ENCODE measurements at places on chromosomes 5 and 9.
A peak's percentile ranks its signal among the peaks of the same experiment; 100 is the strongest.

- H3K4me3 ChIP-seq = no peak overlapping the region
- H3K4me1 ChIP-seq = no peaks in the 10 kb centered on the region
- H3K36me3 ChIP-seq = no peaks in the 10 kb centered on the region
Measured at GRCh38 chr5:146883511-146883910, 5.0 kb upstream of the PPP2R2B start.

DNA sequence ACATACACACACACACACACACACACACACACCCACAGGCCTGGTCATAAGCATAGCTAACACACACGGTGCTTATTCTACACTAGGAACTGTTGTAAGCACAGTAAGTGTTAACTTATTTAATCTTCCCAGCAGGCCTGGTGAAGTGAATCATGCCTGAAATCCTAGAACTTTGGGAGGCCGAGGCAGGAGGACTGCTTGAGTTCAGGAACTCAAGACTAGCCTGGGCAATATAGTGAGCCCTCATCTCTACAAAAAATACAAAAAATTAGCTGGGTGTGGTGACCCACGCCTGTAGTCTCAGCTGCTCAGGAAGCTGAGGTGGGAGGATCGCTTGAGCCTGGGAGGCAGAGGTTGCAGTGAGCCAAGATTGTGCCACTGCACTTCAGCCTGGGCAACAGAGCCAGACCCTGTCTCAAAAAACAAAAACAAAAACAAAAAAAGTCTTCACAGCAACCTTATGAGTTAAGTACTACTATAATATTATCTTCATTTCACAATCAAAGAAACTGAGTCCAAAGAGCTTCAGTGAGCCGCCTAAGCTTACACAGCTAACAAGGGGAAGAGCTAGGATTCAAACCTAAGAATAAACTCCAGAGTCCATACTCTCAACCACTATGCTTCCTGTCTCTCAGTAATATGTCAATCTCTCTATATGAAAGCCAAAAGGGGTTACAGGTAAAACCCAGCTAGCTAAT lies 2.3 kb downstream of the MEGF9 start:
- H3K27me3 ChIP-seq = no peaks in the 10 kb centered on the region
- peak overlapping the region; percentile 85 for H3K4me3 ChIP-seq
- no peaks in the 10 kb centered on the region for H3K36me3 ChIP-seq
- no peak for DNase-seq

DNA sequence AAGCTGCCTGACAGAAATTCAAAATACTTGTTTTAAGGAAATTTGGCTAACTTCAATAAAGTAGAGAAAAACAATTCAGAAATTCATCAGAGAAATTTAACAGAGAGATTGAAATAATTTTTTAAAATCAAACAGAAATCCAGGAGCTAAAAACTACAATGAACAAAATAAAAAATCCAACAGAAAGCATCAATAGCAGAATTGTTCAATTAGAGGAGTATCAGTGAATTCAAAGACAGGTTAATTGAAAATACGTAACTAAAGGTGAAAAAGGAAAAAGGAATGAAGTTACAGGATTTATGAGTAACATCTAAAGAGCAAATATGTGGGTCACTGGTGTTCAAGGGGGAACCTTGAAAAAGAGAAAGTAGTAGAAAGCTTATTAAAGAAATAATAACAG lies 36.8 kb downstream of the FANCC start:
- no peak overlapping the region for H3K4me3 ChIP-seq
- H3K4me1 ChIP-seq = no peaks in the 10 kb centered on the region
- no peak for DNase-seq
- no peaks in the 10 kb centered on the region for H3K36me3 ChIP-seq

GRCh38 chr9:135126451-135127187 lies 39.2 kb downstream of the OLFM1 start:
- H3K4me3 ChIP-seq = no peak overlapping the region
- no peaks in the 10 kb centered on the region for H3K36me3 ChIP-seq
- no peak overlapping the region for H3K27ac ChIP-seq
- no peak for DNase-seq

GRCh38 chr9:4690144-4690543 lies 10.8 kb downstream of the CDC37L1 start:
- peak overlapping the region; percentile 31 for H3K4me3 ChIP-seq
- no peaks in the 10 kb centered on the region for H3K27me3 ChIP-seq
- peaks cover 41% of the 10 kb centered on the region for H3K4me1 ChIP-seq
- peak overlapping the region; percentile 20 for H3K27ac ChIP-seq

- no peak overlapping the region for H3K4me3 ChIP-seq
- DNase-seq = no peak
- H3K4me1 ChIP-seq = no peaks in the 10 kb centered on the region
- no peaks in the 10 kb centered on the region for H3K27me3 ChIP-seq
- H3K36me3 ChIP-seq = no peaks in the 10 kb centered on the region
Measured at GRCh38 chr5:142500227-142500905, 175.5 kb upstream of the SPRY4 start.

DNA sequence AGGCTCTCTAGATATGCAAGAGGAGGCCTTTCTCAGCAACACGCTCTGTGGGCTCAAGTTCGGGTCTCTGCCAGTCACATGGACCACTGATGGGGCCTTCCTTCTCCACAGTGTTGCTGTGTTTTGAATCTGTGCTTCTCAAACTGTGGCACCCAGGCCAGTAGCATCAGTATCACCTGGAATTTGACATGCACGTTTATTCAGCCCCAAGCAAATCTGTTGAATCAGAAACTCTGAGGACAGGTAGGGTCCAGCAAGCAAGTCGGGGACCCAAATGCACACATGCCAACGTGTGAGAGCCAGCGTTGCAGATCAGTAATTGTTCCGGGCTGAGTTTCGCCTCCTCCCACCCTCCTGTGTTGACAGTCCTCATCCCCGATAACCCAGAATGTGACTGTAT lies 502.6 kb downstream of the IRX1 start:
- no peaks in the 10 kb centered on the region for H3K36me3 ChIP-seq
- H3K4me3 ChIP-seq = no peak overlapping the region
- H3K27me3 ChIP-seq = no peaks in the 10 kb centered on the region
- no peak for DNase-seq
- H3K4me1 ChIP-seq = no peaks in the 10 kb centered on the region

- no peak overlapping the region for H3K27ac ChIP-seq
- H3K4me3 ChIP-seq = no peak overlapping the region
- no peak for DNase-seq
- H3K4me1 ChIP-seq = peaks cover 45% of the 10 kb centered on the region
Measured at GRCh38 chr9:120689860-120690259, 24.4 kb downstream of the MEGF9 start.

DNA sequence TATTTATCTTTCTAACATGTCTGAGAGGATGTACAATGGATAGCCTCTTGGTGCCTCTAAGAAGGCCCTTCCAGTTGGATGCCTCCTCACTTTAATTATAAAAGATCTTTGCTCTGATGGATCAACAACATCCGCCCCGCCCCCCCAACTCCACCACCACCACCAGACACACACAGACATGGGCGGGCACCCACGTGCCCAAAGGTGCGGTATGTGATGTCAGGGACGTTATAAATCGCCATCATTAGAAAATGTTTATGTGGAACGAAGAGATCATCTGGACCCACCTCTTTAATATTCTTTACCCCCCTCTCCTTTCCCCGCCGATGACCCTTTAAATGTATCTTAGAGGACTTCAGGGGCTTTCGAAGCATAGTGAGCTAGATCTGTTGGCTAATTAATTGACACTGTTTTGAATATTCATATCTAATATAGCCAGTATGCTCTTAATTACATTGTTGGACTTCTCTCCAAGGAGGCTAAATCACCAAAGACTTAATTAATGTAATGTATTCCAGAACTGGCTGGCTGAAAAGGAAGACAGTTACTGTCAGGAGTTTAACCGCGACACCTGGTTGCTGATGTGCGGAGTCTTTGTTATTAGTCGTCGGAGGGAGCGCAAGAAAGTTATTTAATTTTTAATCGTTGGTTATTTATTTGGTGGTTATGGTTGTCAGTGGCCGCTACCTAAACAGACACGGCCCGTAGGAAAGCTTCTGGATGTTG lies 6.1 kb upstream of the FOXB2 start:
- peaks cover 40% of the 10 kb centered on the region for H3K4me1 ChIP-seq
- no peaks in the 10 kb centered on the region for H3K36me3 ChIP-seq
- no peak for DNase-seq
- H3K4me3 ChIP-seq = no peak overlapping the region
- H3K27ac ChIP-seq = no peak overlapping the region
- peaks cover 57% of the 10 kb centered on the region for H3K27me3 ChIP-seq

GRCh38 chr9:89342948-89343347 lies 24.6 kb downstream of the SECISBP2 start:
- DNase-seq = no peak
- peaks cover 62% of the 10 kb centered on the region for H3K36me3 ChIP-seq
- no peaks in the 10 kb centered on the region for H3K4me1 ChIP-seq
- no peaks in the 10 kb centered on the region for H3K27me3 ChIP-seq
- no peak overlapping the region for H3K4me3 ChIP-seq

GRCh38 chr5:75367401-75367800 lies 30.4 kb downstream of the HMGCR start:
- H3K4me1 ChIP-seq = peaks cover 4% of the 10 kb centered on the region
- no peaks in the 10 kb centered on the region for H3K36me3 ChIP-seq
- H3K27me3 ChIP-seq = no peaks in the 10 kb centered on the region

GRCh38 chr5:2003690-2004365 lies 121.1 kb upstream of the IRX4 start:
- H3K4me3 ChIP-seq = no peak overlapping the region
- H3K27ac ChIP-seq = no peak overlapping the region
- no peaks in the 10 kb centered on the region for H3K36me3 ChIP-seq
- H3K4me1 ChIP-seq = no peaks in the 10 kb centered on the region

DNA sequence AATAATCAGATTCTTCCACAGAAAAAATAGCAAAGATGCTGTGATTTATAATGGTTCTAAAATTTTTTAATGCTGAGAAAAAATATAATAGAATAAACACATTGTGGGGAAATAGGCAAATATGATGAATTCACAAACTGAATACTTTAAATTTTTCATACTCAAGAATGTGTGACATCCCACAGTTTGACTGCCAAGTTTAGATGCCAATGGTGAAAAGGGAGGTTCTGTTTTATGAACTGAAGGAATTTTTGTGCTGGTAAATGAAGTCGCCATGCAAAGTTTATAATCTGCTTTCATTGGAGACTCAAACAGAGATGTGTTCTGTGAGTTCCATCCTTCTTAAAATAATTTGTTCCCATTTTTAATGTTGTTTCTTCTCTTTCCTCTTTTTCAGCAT lies 367.5 kb upstream of the ADAMTS16 start:
- H3K27me3 ChIP-seq = no peaks in the 10 kb centered on the region
- DNase-seq = no peak
- no peaks in the 10 kb centered on the region for H3K36me3 ChIP-seq
- H3K4me1 ChIP-seq = no peaks in the 10 kb centered on the region

- no peak overlapping the region for H3K4me3 ChIP-seq
- no peaks in the 10 kb centered on the region for H3K36me3 ChIP-seq
- no peak for DNase-seq
- H3K27me3 ChIP-seq = no peaks in the 10 kb centered on the region
- H3K27ac ChIP-seq = no peak overlapping the region
Measured at GRCh38 chr9:135326633-135327152, 152.9 kb upstream of the PPP1R26 start.

Data from thoracic aorta (tissue), 2 donors.